ENCODE measurements at places on chromosomes 5 and 9.

DNA sequence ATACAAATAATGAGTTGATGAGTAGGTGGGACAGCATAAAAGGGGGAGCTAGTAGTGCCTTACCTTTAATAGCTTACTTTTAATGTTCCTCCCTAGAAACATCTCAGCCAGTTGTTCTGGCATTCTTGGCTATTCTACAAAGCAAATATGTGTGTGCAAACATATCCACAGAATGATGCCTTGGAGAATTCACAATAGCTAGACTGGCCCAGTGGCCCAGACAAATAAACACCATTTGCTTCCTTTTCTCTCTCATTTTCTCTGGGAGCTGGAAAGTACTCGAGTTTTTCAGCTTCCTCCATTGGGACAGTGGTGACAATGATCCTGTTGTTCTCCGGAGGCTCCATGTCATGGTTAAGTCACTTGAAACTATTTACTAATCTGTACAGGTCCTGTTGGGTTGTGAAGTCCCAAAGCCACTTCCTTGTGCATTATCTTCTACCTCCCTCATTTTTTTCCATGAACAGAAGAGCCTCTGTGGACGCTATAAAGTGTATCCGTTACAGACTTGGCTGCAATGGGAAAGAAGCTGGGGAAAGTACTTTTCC lies 122.9 kb downstream of the DMAC1 start:
- DNase-seq, result no peak

DNA sequence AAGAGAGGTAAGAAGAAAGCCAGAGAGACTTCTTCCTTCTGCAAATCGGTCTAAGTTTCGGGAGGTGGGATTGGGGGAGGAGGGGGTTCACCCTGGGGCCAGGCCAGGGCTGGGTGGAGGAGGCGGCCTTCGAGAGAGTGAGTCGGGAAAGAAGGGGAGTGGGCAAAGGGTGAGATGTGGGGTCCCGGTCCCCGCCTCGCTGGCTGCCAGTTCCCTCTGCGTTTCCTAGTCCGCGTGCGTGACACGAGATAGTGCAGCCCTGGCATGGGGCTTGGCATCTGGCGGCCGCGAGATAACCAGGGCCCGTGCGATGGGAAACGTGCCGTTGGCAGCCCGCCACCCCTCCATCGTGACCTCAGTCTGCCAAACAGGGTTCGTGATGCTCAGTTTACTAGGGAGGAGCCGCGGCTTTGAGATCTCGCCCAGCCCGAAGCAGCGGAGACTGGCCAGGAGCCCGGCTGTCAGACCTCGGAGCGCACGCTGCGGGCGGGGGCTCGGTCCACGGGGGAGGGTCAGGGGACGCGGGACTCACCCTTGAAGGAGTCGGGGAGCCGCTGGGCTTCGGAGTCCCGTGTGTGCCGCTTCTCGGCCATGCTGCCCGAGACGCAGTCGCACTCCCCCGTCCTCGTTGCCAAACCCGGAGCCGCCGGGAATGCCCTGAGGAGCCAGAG lies at the start of gene STOM:
TSS of gene STOM (minus strand) at position 656 of the 671 bp plus-strand sequence. CDS start at position 593, 63 bp downstream.
- DNase-seq, result peak; percentile 63

DNA sequence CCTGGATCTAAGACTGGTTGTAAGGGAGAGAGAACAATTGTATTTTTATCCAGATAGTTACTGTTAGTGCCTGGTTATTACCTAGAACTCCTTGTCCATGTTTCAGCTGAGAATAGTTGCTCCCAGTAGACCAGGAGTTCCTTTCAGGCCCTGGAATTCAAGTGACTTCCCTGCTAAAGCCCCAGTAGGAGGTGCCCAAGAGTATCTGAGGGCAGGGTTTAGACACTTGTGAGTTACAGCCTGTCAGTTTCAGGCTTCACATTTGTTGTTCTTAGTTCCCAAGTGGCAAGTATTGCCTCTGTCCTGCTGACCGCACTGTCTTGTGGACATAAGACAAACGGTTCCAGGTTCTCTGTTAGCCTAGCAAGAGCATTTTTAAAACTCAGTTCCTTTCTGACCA lies 743.9 kb upstream of the SEMA6A start:
- no peak for DNase-seq

GRCh38 chr5:31530541-31531265 lies 1.2 kb downstream of the DROSHA start:
- DNase-seq, result no peak

DNA sequence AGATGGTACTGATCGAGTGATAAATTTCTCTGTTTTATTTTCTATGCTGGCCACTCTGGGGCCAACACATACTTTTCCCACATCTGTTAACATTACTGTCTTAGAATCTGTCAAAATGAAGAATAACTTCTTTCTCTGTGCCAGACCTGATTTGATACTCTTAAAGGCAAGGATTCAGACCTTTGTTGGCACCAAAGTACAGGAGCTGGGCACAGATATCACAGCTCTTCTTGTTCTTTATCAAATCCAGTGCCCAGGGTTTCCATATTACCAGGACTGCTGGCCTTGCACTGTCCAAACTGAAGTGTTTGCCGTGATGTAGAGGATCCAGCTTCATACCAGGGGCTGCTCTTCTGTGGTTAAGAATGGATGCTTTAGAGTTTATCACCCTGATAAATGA lies 20.9 kb downstream of the ZNF474 start:
- DNase-seq, result no peak

DNA sequence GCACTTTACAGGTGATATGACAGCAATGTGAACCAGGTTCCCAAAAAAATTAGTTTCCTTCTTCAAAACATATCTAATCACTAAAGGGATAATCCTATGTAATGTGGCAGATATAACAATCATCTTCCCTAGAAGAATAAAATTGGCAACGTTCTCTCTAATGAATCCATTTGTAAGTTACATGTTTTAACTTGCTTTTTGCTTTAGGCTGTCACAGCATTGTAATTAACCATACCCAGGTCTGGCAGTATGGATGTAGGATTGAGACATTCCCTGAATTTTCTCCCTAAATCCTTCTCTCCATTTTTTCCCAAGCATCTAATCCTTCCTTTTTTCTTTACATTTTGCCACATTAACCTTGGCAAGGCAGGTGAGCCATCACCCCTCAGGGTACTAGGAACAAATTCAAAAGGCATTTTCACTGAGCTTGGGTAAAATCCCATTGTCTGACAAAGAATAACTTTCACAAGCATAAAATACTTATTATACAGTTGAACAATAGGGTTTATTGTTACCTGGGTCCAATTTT lies 548.3 kb downstream of the SEMA5A start:
- DNase-seq, result no peak

GRCh38 chr9:94949370-94949769 lies 222.9 kb downstream of the AOPEP start:
- DNase-seq, result no peak

DNA sequence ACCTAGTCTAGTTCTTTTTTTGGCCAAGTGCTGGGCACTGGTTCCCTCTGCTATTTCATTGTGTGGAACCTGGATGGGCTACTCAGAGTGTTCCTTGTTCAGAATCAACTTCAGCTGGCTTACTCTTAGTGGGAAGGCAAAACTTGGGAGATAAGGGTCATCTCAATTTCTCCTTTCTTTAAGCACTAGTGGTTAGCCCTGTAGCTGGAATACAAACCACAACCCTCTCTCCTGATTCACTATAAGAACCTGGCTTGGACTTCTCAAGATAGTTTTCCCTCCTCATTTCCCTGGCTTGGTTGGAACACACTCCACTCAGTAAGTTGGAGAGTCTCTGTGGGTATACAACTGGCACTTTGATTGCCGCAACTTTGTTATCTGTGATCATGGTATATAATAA lies 35.1 kb downstream of the GRIA1 start:
- DNase-seq, result no peak

GRCh38 chr9:130446101-130446861 lies 1.5 kb downstream of the ASS1 start:
- DNase-seq, result no peak

DNA sequence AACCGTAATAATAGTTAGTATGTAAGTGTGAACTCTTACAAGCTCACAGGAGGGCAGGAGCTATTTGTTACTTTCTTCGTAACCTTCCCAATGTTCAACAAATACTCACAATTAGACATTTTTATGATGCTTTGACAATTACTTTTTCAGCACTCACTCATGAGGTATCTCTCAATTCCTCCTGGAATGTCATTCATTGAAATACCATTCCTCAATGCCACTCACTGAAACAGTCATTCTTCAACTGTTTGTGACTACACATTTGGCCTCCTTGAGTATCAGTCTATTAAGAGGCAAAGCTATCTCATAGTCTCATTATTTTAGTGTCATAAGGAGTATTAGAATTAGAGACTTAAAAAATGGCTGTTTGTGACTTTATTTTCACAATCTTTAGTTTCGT lies 734.1 kb upstream of the DMAC1 start:
- DNase-seq, result no peak

DNA sequence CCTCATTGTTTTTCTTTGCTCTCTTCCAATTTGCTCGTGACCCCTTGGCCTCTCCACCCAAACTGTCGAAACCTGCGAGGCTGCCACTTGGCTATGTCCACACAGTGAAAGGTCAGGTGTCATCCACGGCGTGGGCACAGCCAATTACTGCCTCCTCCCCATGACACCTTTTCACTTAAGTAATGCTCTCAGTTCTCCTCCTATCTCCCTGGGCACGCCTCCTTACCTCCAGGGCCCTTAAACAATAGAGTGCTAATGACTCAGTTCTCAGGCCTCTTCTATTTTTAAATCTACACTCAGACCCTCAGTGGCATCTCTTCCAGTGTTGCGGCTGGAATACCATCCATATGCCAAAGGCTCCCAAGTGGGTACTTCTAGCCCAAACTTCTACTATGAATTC lies 256.8 kb downstream of the ROR2 start:
- DNase-seq, result no peak

DNA sequence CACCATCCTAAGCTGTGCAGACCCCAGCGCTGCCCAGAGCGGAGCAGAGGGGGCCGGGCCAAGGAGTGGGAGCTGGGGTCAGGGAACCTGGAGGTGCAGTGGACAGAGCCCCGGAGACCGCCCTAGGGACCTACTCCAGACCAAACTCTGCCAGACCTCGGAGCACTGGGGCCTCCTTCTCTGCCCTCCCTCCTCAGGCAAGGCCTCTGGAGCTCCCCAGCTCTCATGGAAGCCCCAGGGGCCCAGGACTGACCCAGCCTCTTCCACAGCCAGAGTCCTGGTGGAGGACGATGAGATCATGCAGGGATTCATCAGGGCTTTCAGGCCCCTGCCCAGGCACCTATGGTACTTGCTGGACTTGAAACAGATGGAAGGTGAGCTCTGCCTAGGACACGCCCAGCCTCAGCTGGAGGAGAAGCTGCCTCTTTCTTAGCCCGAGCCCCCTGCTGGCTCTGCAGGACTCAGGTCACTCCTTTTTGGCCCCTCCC lies 3.6 kb downstream of the PAEP start:
- no peak for DNase-seq

DNA sequence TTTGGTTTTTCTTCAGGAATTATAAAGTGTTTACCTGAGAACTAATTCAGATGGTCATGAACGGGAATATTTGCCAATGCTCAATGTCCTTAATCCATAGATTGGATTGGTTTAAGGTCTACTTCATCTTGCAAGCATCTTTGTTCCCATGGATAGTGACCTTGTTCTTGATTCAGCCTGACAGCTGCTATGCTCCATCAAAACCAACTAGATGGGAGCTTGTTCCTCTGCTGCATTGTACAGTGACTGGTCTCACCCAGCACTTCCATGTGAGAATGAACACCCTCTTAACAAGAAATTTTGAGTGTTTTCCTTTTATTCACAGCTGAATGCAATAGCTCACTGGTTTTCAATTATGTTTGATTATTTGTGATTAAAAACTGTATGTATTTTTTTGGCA lies 312.6 kb upstream of the ACTBL2 start:
- DNase-seq, result no peak

DNA sequence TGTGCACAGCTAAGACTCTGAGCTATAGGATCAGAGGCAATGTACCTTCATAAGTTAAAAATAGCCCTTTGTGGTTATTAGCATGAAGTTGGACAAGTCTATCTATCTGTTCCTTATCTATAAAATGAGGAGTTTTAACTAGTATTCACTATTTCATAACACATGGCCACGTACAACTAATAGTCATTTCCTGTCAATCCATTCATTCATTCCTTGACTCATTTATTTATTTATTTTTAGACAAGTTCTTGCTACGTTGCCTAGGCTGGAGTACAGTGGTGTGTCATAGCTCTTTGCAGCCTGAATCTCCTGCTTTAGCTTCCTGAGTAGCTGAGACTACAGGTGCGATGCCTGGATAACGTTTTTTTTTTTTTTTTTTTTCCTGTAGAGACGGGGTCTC lies 92.1 kb downstream of the NR3C1 start:
- DNase-seq, result no peak

DNA sequence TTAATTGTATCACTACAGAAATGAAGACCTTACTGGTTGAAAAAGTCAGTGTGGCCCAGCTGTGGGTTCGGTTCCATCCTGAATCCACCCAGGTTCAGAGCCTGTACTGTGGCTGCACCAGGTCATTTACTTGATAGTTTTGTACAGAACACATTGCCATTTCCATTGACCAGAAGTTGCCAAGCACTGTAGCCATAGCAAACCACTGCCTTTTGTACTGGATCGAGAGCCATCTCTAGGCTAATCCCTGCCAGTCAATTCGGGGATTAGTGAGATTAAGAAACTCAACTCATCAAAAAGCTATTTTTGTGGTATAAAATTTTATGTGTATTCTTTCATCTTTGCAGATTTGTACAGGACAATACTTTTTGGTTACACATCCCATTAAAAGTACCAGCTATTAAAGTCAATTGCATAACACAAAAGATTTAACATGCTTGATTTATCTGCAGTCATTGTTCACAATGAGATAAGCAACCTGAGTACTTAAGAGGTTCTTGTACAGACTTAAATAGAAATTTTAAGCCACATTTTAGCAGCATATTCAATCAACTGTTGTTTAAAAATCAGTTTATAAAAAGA lies 108.5 kb upstream of the OTULINL start:
- no peak for DNase-seq

DNA sequence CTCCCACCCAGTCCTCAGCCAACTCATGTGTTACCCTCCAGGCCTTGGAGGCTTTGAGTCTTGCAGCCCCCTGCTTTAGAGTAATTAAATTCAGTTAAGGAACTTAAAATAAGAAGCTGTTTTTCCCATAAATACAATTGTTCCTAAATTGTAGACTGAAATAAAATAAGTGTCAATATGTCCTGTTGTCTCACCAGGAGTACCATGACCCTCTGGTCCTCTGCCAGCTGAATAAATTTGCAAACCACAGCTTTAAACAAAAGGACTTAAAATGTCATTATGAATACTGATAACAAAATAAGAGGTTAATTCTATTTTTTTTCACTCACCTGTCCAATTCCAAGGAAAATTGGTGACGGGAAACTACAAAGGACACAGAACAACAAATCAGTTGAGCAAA lies 15.6 kb downstream of the SLC35D2 start:
- DNase-seq, result no peak

DNA sequence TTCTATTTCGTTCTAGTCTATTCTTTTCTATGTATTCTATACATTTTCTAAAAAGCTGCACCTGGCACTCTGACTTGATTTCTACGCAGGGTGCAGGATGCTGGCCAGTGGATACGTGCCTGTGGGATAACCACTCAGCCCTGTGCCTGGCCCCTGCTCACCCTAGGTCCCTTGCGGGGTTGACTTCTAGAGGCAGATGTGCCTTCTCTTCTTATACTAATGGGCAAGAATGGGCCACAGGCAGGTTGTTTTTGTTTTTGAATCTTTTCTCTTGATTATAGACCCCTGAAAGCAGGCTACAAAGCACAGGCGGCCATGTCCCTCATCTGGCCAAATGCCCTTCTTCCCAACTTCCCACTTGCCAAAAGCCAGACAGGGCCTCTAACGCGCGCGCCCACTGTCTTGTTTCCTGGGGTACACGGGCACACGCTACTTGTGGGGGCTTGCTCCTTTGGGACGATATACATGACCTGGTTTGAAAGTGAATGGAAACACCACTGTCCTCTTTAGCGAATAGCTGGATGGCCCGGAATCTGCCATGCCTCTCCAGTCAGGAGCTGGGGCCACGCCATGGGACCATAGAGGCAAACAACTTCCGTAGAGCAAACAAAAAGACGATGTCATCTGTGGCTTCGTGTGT lies 162.7 kb upstream of the IRX2 start:
- DNase-seq, result no peak
